ENCODE measurements at places on chromosomes 4 and X. TPM values are rescaled to one million over a fixed set of nuclear protein-coding genes. Genes with fewer than 3 reads are reported as not detected.

GALNTL6 gene
- not detected for total RNA-seq

GYG2 gene
- total RNA-seq = 0.14 TPM

NPY5R gene
- not detected for total RNA-seq

FRAS1 gene
- total RNA-seq = 7.7 TPM

SPON2 gene
- total RNA-seq = 0.57 TPM

LPAR4 gene
- 1.2 TPM for total RNA-seq

AKAP14 gene
- not detected for total RNA-seq

PRR32 gene
- total RNA-seq = not detected

SATL1 gene
- not detected for total RNA-seq

FGB gene
- total RNA-seq = not detected

SCD5 gene
- 55.7 TPM for total RNA-seq

MAGEA11 gene
- total RNA-seq = not detected

TBX22 gene
- not detected for total RNA-seq

AMOT gene
- 4.1 TPM for total RNA-seq

FABP2 gene
- not detected for total RNA-seq

MAGEA10 gene
- total RNA-seq = not detected

WDR19 gene
- 27.9 TPM for total RNA-seq

BMPR1B gene
- 0.66 TPM for total RNA-seq
